Activated naive CD4-positive, alpha-beta T cell treated with Interleukin-2 at 50 U/mL for 16 hours (primary cell): ENCODE measurements at places on chromosomes 11 and 22.

DNA sequence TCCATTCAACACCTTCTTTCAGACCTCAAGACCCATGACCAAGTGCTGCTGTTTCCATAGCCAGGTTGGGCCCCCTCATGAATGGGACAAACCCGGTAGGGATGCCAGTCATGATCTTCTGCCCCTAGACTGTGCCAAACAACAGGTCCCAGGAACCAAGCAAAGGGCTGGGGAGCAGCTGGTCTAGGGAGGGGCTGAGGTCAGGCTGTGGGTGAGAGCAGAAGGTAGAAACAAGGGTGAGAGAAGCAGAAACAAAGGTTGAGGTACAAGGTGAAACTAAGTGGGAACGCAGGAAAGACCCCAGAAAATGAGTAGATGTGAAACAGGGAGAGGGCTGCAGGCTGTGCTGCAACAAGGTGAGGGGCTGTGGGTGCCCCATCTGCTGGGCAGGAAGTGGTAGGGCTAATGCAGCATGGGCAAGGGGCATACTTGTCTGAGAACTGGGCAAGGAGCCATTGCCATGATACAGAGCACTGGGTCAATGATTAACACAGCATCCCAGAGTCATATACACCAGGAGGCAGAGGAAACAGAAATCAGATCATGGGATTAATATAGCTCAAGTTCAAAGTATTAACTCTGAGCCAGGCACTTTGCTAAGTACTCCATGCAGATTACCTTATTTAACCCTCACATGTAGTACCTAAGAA lies 45.9 kb downstream of the SLC1A2 start:
- no peak for DNase-seq

DNA sequence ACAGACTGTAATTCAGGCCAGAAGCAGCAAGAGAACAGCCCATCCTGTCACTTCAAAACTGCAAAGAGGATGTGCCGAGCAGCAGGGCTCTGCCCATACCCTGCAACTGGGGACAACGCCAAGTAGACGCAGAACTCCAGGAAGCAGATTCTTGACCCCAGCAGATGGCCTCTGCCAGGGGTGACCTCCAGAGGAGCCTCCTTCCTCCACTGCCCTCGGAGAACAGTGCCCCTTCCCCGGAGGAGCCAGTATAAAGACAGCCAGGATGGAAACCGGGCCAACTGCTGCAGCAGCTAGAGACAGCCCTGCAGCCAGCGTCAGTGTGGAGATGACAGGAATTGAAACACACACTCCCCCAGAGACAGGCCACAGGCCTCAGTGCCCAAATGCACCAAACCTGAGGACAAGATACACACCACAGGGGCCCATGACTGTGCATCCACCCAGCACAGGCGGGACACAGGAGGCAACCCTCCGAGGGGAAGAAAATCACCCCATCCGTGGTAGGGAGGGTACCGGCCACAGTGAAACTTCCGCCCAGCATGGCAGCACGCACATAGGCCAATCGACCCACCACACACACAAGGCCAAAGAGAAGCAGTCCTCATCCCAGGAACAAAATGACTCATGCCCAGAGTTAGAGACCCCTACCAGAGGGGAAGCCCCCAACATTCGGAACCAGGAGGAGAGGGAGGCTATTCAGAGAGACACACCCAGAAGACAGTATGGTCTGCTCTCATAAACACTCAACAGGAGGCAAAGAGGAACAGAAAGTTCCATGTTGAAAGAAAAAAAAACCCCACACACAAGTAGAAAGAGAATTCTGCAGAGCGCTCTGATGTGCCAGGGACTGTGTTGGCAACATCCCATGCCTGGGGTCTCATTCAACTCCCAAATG lies 5.6 kb downstream of the AHNAK start:
- peak; percentile 62 for DNase-seq

GRCh38 chr11:46597155-46597554 lies 3.3 kb upstream of the AMBRA1 start:
- DNase-seq = no peak

GRCh38 chr11:1548221-1549070 lies 23.6 kb downstream of the DUSP8 start:
- no peak for DNase-seq

- DNase-seq = no peak
These were observed 138.6 kb downstream of the KIRREL3 start for GRCh38 chr11:126861796-126862459.

DNA sequence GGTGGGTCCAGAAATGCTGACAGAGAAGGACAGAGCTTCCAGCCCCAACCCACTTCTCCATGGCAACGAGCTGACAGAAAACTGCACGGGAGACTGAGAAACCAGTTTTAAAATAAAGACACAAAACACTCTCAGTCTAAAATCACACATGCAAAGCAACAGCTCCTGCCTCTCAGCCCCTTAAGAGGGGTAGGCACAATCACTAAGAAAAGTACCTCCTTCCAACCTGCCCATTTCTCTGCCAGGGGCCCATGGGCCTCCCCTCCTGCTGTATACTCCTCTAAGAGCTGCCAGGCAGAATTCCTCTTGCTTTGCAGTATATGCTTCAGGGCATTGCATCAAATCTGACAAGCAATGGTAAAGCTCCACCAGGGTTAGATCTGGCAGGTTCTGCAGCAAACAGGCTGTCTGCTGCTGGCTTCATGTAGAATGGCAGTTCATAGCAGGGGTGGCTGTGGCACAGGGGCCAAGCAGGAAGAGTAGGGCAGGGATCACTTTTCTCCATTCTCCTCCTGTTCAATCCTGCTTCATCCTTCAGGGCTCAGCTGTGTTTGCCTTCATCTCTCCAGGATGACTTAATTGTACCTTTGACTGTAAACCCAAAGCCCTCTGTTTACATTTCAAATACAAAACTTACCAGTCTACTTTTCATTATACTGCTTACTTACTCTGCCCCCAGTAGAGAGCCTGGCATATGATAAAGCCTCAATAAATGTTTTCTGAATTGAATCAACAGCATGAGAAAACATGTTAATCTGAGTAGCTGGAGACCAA lies 77.7 kb downstream of the KCNC1 start:
- DNase-seq = no peak

- peak; percentile 97 for DNase-seq
These were observed at the start of gene TMEM218 for GRCh38 chr11:125111343-125112207. Gene TMEM218, minus strand, starts transcription at chr11:125111626. Its CDS starts 9,385 bp downstream, at chr11:125102241.

GRCh38 chr22:35781898-35782297 lies 64.2 kb downstream of the APOL5 start:
- no peak for DNase-seq

- DNase-seq = no peak
These were observed 18.4 kb downstream of the KCNJ5 start for GRCh38 chr11:128909438-128910125.

- no peak for DNase-seq
These were observed 28.4 kb upstream of the RBFOX2 start for GRCh38 chr22:36056980-36057379.

- no peak for DNase-seq
These were observed 137.4 kb downstream of the PLEKHA7 start for GRCh38 chr11:16876837-16877236.

GRCh38 chr22:36753120-36753802 lies 22.7 kb downstream of the IFT27 start:
- DNase-seq = no peak

DNA sequence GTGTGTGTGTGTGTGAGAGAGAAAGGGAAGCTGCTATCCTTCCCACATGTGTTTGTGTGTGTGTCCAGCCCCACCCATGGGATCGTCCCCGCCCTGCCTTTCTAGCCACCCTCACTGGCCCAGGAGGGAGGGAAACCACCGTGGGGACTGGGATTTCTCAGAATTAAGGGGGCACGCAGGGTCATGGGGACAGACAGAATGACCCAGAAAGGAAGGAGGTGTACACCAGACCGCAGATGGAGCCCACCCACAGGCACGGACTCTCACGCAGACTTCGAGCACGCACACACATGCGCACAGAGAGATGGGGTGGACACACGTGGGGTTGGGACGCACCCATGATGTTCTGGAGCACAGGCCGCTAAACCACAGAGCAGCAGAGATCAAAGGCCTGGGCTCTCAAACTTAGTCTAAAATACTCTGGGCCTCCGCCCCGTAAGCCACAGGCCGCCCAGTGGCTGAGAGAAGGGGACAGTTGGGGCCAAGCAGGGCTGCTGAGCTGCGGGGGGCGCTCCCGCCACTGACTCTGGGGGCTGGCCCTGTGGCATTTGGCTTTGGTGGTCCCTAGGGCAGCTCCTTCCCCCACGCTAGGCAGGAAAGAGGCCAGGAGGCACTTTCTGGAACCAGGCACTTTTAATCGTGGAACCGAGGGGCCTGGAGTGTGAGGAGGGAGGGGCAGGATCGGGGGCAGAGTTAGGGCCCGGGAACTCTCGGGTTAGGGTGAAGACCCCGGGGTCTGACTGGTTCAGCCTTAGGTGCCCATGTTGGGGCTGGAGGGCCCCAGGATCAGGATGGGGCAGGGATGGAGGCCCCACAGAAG lies 1.5 kb downstream of the IFITM5 start:
- no peak for DNase-seq
